Amygdala (tissue), 56 donors: ENCODE measurements at places on chromosomes 12 and 14.

DNA sequence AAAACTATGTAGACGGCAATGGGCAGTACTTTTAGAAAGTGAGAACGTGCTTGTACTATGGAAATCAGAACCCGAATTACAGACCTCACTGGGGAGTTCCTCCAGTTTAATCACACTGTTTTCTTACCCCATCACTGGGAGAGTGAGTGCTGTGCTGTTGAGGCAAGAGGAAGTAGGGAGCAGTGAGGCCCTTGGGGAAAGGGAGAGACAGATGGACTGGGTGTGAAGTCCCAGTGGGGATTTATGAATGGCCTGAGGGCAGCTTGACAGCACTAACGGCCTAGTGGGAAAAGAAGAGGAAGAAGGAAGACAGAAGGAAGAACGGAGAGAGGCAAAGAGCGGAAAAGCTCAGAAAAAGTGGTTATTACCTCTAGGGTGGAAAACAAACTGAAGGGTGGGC is 5.7 kb downstream of the MCRS1 start:
- DNase-seq = no peak

DNA sequence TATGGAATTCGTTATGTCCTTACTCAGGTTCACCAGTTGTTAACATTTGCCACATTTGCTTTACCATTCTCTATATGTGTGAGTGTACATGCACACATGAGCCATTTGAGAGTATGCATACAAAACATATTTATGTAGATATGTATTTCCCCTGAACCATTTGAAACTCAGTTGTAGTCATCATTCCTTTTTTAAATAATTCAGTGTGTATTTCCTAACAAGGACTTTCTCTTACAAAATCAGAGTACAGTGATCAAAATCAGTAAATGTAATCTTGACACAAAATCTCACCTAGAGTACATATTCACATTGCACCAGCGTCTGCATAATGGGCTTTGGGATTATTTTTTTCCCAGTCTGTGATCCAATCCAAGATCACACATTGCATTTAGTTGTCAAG is 384.9 kb downstream of the DIO2 start:
- DNase-seq = no peak

GRCh38 chr12:66739940-66740651 is 61.2 kb upstream of the GRIP1 start:
- no peak for DNase-seq

DNA sequence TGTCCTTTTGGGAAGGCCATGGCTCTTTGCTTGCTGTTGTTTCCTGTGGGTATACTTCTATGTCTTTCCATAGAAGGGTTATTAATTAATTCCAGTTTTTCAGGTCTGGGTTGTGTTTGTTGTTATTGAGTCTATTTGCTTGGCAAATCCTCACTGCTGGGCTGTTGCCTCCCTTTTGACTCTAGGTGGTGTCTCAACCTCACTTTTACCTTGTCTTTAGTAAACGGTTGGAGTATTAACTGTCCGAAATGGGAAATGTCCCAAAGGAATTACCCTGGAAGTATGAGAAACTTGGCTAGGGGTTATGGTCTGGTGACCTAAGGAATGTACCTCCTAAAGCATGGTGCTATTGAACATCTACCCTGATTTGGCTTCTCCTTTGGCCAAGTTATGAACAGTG is 16.7 kb downstream of the PRH1 start:
- DNase-seq = no peak

DNA sequence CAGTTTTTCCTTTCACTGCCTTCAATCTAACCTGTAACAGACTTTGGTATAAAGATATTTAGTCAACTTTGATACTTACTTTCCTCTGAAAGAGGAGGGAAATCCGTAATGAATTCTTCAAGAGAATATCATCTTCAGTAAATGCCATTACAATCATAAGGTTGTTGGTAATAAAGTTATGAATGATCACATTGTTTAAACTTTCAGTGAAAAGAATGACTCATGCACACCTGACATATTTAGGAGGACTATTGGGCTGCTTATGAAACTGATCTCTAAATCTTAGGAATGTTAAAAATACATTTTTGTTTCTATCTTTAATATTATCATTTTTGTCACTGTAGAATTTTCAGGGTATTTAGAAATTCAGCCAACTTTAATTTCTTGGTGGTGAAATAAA is 474.7 kb downstream of the SLC16A7 start:
- DNase-seq = no peak
